Fibroblast of lung (primary cell): ENCODE measurements at places on chromosomes 5 and 9. TPM values are rescaled to one million over a fixed set of nuclear protein-coding genes. Genes with fewer than 3 reads are reported as not detected.

CLIC3 gene
- total RNA-seq = 1.3 and 3.5 TPM in 2 replicates

TERT gene
- total RNA-seq = not detected in 2 replicates

SLC6A7 gene
- not detected in 2 replicates for total RNA-seq

FAM169A gene
- total RNA-seq = 0.51 and 1.2 TPM in 2 replicates

OBP2B gene
- not detected in 2 replicates for total RNA-seq

BTNL8 gene
- total RNA-seq = not detected in 2 replicates
